ENCODE measurements at places on chromosomes 13 and 19.

DNA sequence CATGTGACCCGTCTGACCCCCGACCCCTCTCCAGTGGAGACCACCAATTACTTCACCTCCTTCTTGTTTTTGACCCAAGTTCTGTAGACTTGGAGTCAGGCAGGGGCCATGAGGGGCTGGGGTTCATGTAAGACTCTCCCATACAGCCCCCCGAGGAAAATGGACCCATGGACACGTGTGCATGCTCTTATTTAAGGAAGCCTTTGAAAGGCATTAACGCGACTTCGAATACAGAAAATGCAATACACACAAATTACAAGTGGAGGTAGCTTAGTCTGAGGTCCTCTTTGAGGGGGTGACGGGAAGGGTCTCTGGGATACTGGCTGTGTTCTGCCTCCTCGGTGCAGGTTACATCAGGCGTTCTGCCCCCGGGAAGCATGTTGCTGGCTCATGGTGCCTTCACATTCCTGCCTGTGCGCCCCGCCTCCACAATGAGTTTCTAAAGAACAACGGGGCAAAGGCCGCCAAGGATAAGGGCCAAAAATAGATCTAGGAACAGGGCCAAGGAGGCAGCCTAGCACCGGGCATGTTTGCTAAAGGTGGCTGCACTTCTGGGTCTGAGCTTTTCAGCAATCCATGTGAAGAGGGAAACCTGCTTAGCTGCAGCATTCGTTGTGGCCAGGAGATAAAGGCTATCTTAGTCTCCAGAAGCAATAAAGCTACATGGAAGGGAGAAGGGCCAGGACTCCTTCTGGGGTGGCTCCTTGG lies 54.5 kb downstream of the RAB20 start:
- DNase-seq: no peak

- DNase-seq: no peak
Observed at GRCh38 chr19:38685666-38686529, 38.4 kb downstream of the ACTN4 start.

- no peak for DNase-seq
Observed at GRCh38 chr13:85575110-85575509, 224.1 kb downstream of the SLITRK6 start.

GRCh38 chr19:42255766-42256745 lies 1.1 kb upstream of the ERF start:
- DNase-seq: peak; percentile 24

- DNase-seq: no peak
Observed at GRCh38 chr13:41402691-41403511, 54.4 kb upstream of the RGCC start.

DNA sequence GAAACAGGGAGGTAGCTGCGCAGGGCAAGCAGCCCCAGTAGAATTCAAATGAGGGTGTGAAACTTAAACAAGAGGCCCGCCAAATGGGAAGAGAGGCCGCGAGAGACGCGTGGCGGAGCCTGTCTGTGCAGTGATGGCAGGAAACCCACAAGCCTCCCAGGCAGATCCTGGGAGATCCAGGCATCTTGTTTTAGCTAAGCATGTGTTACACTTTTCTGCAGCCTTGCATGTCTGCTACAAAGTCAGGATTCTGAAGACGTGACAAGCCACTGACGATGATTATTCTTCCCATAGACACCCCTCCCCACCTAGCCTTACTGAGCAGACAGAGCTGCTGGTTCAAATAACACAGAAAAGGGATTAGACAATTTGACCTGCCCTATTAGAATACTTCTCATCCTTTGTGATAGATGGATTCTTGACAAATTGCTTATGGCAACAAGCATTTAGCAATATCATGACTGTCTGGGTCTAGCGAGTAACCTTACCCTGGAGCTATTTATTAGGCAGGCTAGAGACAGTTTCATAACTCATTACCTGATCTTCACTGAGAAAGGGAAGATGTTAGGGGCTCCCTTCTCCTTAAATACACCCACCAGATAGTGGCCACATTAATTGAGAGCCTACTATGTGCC lies 185.2 kb upstream of the IRS2 start:
- no peak for DNase-seq

DNA sequence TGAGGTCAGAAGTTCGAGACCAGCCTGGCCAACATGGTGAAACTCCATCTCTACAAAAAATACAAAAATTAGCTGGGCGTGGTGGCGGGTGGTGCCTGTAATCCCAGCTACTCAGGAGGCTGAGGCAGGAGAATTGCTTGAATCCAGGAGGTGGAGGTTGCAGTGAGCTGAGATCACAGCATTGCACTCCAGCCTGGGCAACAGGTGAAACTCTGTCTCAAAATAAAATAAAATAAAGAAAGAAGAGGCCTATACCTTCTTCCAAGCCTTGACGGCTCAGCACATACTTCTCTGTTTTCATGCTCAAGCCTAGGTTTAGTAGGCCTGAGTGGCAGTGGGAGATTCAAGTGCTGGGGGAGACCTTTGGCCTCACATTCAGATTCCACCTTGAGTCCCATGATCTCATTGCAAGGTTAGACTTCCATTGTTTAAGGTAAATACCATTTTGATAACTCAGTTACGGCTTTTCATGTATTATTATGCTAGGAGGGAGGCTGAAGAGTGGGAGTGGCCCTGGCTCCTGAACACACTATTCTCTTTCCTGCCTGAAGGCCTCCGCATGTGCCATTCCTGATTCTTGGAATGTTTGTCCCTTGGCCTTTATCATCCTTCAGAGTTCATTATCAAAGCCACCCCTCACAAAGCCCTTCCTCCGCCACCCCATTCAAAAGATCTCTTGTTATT lies 1.6 kb upstream of the SPINT2 start:
- DNase-seq: no peak

DNA sequence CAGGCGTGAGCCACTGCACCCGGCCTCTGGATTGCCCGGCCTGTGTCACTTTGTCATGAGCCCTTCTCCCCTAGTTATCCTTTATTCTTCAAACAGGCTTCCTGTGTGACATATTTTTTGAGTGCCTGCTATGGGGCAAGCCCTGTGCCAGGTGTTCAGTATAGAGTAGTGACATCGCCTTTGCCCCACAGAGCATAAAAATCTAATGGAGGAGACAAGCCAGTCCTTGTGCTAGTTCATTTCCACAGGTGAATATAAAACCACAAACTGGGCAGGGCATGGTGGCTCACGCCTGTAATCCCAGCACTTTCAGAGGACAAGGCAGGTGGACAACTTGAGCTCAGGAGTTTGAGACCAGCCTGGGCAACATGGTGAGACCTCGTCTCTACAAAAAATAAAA lies 43.2 kb downstream of the BBC3 start:
- no peak for DNase-seq

GRCh38 chr19:48085076-48085475 lies 25.5 kb downstream of the PLA2G4C start:
- DNase-seq: no peak

- no peak for DNase-seq
Observed at GRCh38 chr13:64925284-64925683, 2304.9 kb downstream of the PCDH9 start.

GRCh38 chr13:26052337-26052736 lies 521 bp upstream of the SHISA2 start:
- DNase-seq: no peak

GRCh38 chr19:3608079-3608641 lies 1.5 kb upstream of the TBXA2R start:
- no peak for DNase-seq

DNA sequence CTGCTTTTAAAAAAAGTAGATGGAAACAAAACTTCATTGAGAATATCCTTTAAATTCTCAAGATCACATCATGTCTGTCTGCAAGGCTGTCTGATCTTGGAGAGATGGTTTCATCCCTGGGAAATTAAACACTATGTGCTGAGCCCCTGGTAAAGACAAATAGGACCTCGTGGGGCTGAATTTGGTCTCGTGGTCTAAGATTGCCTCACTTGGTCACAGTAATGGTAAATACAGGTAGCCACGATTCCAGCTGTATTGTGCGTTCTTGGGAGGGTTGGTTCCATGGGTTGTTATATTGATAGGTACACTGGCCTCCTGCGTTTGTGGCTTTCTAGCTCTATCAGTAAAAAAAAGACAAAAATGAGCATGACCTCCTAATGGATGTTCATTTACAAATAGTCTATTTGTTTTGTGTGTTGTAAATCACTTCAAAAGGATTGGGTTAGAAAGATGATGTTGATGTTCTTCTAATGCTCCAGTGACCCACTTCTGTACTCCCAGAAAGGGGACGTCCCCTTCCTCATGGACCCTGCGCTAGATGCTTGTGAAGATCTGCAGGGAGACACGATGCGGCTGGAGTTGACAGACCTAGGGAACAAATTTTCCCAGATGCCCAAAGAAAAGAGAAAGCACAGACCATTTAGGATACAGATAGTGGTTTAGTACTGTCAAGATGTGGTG lies 1.8 kb downstream of the CEBPG start:
- DNase-seq: no peak

DNA sequence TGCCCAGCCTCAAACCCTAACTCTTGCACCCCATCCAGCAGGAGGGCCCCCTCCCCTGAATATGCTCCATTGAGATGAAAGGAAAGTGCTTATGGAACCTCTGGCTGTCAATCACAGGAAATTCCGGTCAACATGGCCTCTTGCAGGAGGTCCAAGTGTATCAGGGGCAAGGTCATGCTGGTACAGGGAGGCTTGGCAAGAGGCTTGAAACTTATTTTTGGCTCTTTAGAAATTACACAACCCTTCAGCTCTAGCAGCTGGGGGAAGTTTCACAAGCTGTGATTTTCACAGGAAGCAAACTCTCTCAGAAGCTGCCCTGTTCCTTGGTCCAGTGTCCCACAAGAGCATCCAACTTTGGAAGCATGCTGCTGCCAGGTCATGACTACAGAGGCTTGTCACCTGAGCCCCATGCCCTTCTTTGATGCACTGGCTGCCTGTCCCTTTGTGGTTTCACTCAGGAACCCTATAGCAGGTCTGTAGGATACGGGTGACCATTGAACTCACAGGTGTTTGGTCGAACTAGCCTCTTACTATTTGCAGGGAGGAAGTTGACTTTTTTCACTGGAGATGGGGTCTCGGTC lies 8.4 kb downstream of the ASF1B start:
- DNase-seq: no peak

- no peak for DNase-seq
Observed at GRCh38 chr13:53197424-53197823, 168.8 kb downstream of the OLFM4 start.

- peak; percentile 97 for DNase-seq
Observed at GRCh38 chr19:43575156-43575950, at the start of the genes PINLYP and XRCC1. TSS of gene PINLYP (plus strand) at chr19:43575801. CDS start at chr19:43577192, 1,391 bp downstream. TSS of gene XRCC1 (minus strand) at chr19:43575527. CDS start at chr19:43575458, 69 bp downstream.

DNA sequence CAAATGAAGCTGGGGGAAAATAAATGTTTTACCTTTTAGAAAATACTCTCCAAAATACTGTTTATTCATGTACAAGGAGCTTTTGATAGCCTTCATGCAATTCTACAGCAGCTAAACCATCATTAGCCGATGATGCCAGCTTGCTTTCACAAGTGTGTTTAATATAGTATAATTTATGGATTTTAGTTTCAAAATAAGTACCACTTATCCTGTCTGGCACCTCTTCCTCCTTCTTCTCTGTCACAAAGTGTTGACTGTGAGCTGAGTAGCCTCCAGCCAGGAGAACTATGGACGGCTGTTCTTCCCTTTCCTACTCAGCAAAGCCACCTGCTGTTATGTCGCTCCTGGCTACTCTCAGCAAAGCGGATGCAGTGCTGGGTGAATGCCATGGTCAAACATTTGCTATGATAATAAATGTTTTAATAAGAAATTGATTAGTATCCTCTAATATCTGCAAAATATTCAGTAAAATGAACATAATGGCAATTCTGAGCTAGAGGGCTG lies 238.2 kb downstream of the LIG4 start:
- no peak for DNase-seq

DNA sequence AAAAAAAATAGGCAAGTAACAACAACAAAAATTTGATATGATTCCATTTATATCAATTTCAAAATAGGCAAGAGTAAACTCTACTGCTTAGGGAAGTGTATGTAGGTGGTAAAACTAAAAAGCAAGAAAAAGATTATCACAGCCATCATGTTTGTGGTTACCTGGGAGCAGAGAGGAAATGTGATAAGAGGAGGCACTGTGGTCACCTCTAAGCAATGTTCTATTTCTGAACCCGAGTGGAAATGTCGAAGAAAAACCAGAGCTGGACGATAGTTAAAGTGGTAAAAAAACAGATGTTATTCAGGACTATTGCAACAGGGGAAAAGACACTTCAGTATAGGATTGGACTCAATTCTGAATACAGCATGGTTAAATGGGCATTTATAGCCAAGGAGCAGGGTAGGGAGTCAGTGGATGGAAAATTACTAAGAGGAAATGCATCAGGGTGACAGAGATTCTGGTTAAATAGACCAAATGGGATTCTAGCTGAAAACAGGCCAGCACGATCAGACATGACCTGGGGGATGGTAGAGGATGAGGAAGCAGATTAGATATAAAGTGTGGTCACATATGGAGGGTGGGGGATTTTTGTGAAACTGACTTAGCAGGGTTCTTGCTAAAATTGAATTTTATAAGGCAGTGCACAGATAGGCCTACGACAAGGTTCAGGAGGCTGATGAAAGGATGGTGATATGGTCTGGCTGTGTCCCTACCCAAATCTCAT lies 6.0 kb upstream of the TEX30 start:
- peak; percentile 13 for DNase-seq

DNA sequence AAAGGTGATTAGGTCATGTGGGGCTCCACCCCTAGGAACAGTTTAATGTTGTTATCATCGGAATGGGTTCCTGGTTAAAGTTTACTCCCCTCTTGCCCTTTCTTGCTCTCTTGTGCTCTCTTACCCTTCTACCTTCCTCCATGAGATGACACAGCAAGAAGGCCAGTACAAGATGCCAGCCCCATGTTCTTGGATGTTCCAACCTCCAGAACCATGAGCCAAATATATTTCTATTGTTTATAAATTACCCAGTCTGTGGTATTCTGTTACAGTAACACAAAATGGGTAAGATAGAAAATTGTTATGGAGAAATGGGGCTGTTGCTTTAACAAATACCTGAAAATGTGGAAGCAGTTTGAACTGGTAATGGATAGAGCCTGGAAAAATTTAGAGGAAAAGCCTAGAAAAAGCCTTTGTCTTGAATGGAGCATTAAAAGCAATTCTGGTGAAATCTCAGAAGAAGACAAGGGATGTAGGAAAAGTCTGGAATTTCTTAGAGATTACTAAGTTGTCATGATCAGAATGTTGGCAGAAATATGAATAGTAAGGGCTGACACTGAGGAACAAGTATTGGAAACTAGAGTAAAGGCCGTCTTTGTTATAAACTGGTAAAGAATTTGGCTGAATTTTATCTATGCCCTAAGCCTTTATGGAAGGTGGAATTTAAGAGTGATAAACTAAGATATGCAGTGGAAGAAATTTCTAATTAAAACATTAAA lies 53.5 kb upstream of the TSC22D1 start:
- DNase-seq: no peak

- peak; percentile 38 for DNase-seq
Observed at GRCh38 chr19:7294558-7295212, 471 bp upstream of the INSR start.

DNA sequence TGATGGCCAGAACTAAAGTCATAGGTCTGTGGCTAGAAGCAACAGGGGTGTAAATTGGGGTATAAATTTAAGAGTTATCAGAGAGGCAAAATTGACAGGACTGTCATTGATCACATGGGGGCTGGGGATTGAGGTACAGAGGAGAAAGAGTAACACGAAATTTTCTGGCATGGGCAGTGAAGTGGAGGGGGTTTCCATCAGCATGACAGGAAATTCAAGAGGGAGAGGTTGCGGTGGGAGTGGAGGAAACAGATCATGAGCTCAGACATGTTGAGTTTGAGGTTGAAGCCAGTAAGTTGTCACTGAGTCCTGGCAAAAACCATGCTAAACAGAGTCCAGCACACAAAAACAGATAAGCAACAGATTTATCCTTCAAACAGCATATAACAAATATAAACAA lies 192.1 kb upstream of the TSC22D1 start:
- peak; percentile 43 for DNase-seq

Data from activated naive CD8-positive, alpha-beta T cell treated with anti-CD3 and anti-CD28 coated beads for 36 hours (primary cell).